Activated naive CD8-positive, alpha-beta T cell treated with anti-CD3 and anti-CD28 coated beads, Interleukin-2, amount 50 U/mL, for 24 hours (primary cell): ENCODE measurements at places on chromosomes 12 and 14.
A peak's percentile ranks its signal among the peaks of the same experiment; 100 is the strongest.

DNA sequence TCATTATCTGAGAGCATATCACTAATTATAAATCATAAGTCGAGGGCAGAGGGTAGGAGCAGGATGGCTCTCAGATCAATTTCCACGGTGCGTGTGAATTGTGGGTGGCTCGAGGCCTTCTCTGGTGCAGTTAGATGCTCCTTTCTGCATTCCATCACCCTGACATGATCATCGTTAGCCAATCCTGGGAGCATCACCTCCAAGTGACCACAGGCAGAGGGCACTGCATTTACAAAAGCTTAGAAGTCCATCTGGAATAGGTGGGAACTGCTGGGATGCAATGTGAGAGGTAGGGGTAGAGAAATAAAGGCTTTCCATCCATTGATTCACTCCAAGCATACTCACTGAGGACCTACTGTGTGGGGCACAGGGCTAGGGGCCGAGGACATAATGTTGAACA, 538.2 kb upstream of the TBX3 start:
- DNase-seq, result no peak

GRCh38 chr12:104480826-104481440, 24.2 kb downstream of the CHST11 start:
- DNase-seq, result no peak

- no peak for DNase-seq
These were observed 67.5 kb downstream of the TMX1 start for GRCh38 chr14:51307551-51307950.

- DNase-seq, result no peak
These were observed 46.7 kb downstream of the GXYLT1 start for GRCh38 chr12:42097971-42098370.

DNA sequence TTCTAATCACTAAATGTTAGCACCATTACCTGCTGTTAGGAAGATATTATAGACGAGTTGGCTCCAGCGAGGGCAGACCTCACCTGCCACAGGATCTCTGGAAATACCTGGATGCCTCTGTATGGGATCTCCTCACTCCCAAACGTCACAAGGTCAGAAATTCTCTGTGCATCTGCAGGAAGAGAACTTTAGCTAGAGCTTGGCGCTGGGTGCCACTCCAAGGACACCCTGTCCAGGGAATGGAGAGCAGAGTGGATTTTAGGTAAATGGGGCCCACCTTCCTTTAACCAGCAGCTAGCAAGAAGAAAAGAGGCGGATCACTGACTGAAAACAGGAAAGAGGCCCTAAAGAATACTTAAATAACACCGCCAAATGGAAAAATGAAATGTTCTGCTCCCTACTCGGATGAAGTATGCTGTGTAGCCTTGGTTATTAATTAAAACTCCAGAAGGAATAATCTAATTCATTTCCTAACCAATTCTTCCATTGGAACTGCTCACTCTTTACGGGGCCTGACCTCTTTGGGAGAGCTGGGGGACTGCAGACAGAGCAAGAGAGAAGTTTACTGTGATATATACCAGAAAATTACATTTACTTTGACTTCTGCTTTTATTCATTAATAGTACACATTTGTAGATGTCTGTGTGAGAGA, 4.2 kb upstream of the FOXG1 start:
- no peak for DNase-seq

GRCh38 chr12:127295630-127296029, 971.3 kb upstream of the TMEM132C start:
- no peak for DNase-seq

- DNase-seq, result no peak
These were observed 7.4 kb downstream of the FOXN4 start for GRCh38 chr12:109301643-109302168.

DNA sequence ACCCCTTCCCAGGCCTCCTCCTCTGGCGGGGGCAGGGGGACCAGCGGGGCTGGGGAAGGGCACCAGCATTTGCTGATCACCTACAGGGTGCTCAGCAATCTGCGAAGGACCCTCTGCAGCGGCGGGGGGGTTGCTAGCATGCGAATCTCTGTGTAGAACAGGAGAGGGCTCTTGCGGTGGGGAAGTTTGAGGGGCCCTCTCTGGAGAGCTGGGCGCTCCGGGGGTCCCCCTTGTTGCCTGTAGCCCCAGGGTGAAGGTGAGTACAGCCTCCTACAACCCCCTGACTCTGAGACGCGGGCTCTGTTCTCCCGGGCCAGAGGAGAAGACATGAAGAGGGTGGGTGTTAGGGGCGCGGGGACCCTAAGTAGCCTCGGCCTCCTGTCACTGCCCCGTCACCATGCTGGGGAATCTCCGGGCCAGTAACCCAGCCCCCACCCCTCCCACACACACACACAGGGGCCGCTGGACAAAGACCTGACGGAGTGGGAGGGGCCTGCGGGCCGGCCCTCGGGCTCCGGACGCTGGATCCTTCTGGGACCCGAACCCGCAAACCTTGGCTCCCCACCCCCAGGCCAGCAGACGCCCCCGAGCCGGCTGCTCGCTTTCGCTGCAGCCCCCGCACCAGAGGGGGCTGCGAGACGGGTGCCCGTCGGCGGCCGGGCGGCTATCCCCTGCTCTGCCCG, 734 bp downstream of the FIGNL2 start:
- peak; percentile 18 for DNase-seq

DNA sequence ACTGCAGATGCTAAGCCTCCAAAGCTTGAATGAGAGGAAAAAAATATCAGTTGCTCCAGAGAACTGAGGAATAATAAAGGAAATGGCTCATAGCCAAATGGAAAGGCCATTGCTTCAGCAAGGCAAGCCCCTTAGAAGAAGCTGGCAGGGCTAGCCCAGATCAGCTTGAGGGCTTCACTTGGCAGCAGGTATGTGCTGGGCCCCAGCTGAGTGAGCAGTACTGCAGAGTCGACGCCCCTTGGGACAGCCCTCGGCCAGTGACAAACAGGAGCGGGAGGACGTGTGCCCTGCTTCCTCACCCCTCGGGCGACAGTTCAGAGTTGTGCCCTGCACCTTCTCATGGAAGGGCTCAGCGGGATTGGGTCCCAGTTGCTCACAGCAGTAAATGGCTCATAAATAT, 1031.2 kb upstream of the TMEM132C start:
- DNase-seq, result no peak

DNA sequence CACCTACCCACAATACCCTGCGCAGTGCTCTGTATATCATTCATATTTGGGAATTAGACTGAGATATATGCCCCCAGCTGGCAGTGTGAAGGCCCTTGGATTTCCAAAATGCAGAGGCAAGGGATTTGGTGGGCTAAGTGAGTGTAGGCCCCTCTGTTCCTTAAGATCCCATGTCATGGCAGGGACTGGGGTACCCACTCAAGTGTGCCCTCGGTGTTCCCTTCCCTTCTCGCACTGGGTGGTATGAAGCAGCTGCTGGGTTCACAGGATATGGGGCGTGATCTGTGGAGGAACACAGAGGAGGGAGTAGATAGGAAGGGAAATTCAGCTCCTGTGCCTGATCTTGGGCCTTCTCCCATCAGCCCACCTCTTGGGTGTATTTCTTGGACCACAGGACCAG, 63.1 kb upstream of the VASH1 start:
- no peak for DNase-seq

- no peak for DNase-seq
These were observed 32.9 kb downstream of the MEG3 start for GRCh38 chr14:100858838-100859220.

GRCh38 chr12:57006809-57007475, 596 bp upstream of the ZBTB39 start:
- peak; percentile 18 for DNase-seq

DNA sequence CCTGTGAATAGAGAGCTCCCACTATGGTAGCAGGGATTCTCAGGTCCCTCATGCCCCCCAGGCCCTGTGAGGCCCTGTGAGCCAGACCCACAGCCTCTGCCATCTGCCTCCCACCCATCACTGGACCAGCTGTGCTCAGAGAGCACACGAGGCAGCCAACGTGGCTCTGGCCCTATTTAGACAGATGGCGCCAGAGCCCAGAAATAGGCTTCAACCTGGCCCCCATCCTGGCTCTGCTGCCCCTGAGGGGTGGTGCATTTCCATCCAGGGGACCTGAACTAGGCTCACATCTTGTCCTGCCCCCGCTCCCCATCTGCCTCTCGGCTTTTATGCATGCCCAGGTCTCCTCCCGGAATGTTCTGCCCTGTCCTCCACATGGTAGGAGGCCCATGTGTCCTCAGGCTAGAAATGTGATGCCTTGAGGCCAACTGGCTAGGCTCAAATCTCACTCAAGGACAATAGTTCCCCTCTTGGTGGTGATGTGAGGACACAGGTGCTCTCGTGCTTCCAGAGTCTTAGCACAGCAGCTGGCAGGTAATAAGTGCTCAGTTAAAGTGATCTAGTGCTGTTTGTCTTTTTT, 18.9 kb downstream of the TMEM63C start:
- DNase-seq, result no peak

DNA sequence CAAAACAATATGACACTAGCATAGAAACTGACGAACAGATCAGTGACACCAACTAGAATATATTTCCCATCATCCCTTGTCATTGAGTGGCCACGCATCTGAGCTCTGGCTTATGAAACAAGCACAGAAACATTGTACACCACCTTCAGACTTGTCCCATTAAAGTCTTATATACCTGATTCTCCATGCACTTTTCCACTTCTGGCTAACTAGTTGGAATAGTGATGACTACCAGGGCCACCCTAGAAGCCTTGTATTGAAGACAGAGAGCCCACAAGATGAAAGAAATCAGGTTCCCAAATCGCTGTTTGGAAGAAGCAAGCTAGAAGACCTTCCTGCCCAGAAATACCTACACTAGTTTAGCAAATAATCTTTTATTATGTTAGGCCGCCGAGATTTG, 99.7 kb upstream of the PPM1H start:
- DNase-seq, result no peak

- no peak for DNase-seq
These were observed 982 bp upstream of the NINJ2 start for GRCh38 chr12:664075-664778.

DNA sequence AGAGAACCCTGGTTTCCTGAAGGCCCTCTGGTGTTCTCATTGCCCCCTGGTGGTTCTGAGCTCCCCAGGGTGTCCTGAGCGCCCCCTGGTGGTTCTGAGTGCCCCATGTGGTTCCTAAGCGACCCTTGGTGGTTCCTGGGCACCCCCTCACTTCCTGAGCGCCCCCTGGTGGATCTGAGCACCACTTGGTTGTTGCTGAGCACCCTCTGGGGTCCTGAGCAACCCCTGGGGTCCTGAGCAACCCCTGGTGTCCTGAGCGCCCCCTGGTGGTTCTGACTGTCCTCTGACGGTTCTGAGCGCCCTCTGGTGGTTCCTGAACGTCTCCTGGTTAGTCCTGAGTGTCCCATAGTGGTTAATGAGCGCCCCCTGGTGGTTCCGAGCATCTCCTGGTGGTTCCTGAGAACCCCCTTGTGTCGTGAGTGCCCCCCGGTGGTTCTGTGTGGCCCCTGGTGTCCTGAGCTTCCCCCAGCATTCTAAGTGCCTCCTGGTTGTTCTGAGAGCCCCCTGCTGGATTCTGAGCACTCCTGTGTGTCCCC, 568.3 kb downstream of the TMEM121 start:
- DNase-seq, result peak; percentile 95

DNA sequence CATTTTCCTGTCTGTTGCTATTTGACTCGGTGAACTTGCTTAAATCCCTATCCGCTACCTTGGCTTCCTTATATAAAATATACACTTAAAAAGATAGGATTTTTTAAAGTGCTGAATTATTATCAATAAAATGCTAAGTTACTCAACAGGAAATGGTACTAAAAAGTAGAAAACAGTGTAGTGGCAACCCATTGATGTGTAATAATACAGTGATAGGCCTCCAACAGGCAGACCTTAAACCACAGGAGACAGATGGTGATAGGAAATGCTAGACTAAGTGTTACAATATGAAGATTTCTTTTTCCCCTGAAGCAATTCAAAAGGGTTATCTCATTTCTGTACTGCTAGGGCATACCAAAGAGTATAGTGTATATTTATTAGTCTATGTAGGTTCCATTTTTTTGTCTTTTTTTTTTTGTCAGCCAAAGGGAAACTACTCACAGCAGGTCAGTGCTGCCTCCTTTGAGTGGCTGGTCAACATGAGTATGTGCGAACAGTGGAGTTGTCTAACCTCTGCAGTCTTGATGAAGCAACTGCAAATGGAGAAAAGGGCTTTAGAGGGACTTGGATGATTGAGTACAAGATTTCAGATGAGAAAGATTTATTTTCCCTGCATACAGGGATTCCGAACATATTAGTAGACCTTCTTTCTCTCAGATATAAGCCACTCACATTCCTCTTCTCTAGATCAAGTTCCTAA, 183.8 kb downstream of the ACSS3 start:
- no peak for DNase-seq

DNA sequence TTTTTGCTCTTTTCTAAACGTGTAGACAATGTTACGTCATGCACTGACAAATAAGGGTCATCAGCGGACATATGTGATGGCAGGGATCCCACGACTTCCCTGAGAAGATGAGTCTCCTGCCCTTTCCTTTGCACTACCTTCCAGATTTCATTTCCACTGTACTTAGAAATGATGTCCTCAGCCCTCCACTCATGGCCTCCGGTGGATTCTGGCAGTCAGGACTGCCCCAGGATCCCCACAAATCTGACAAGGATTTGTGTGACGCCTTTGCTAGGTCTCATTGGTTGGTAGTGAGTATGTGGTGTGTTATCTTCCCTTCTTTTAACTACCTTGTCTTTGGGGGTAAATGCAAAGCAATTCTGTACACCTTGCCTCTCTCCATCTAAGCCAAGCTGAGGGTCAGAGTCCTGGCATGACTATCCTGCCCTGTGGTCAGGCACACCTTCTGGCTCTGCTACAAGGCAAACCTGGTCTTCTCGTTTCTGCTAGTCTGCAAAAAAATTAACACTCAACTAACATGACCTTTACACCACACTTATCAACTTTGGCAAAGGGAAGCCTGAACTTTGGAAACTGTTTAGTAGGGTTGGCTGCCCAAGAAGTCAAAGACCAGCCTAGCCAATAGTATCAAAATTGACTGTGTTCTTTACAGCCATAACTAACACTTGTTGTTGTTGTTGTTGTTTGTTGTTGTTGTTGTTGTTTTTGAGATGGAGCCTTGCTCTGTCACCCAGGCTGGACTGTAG, 17.3 kb upstream of the DHRS4 start:
- no peak for DNase-seq

GRCh38 chr14:94575730-94576585, 5.3 kb upstream of the SERPINA5 start:
- no peak for DNase-seq

DNA sequence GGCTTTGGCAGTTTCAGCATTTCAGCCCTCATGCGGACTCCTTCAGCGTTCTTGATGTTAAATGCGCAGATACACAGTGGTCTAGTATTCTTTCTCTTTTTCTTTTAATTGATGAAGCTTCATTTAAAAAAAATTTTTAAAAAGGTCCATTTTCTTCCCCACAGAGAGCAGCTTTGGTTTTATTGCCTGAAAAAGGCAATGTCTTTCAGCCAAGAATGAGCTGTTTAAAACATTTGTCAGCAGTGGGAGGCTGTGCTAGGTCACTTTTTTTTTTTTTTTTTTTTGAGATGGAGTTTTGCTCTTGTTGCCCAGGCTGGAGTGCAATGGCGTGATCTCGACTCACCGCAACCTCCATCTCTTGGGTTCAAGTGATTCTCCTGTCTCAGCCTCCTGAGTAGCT, 13.5 kb downstream of the KMT5A start:
- DNase-seq, result no peak

DNA sequence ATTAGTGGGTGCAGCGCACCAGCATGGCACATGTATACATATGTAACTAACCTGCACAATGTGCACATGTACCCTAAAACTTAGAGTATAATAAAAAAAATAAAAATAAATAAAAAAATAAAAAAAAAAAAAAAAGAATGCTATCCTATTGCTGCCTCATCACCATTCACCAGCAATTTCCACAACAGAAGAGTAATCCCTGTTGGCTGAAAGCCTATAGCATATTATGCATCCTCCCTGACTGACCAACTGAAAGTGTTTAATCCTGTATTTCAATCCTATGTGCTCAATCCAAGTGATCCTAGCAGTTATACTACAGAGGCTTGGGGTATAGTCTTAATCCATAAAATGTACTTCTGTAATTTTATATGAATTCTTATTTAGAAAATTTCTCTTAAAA, 18.5 kb downstream of the DICER1 start:
- DNase-seq, result no peak
